ENCODE measurements at places on chromosomes 12 and 14.
A peak's percentile ranks its signal among the peaks of the same experiment; 100 is the strongest.

DNA sequence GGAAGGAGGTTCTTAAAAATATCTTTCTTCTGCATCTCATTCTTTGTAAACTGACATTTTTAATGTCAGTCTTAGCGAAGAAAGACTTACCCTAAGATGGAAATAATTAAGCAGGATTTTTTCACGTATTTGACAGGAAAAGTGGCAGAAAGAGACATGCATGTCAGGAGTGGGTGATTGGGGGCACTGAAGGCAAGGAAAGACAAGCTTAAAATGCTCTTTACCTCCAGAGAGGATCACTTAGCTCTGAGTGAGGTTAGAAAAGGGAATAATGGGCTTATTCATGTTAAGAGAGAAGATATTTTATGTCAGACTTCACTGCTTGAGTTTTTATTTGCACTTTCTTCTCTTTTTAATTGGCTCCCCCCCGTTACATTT, 1358.2 kb upstream of the TMEM132C start:
- DNase-seq = no peak

DNA sequence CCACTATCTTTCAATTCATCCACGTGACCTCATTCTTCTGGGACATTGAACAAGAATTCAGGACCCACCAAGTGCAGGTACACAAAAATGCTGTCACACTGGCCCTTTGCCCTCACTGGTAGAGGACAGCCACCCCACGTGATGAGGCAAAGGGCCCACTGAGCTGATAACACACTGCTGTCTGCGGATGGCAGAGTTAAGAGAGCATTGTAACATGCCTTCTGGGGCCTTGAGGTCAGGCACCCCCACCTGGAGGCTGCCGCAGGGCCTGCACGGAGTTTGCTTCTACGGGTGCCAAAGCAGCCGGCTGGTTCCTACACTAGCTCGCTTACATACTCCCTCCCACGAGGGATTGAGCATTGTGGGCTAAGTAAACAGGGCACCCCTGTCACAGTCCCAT, 101.0 kb downstream of the LRIG3 start:
- no peak for DNase-seq

DNA sequence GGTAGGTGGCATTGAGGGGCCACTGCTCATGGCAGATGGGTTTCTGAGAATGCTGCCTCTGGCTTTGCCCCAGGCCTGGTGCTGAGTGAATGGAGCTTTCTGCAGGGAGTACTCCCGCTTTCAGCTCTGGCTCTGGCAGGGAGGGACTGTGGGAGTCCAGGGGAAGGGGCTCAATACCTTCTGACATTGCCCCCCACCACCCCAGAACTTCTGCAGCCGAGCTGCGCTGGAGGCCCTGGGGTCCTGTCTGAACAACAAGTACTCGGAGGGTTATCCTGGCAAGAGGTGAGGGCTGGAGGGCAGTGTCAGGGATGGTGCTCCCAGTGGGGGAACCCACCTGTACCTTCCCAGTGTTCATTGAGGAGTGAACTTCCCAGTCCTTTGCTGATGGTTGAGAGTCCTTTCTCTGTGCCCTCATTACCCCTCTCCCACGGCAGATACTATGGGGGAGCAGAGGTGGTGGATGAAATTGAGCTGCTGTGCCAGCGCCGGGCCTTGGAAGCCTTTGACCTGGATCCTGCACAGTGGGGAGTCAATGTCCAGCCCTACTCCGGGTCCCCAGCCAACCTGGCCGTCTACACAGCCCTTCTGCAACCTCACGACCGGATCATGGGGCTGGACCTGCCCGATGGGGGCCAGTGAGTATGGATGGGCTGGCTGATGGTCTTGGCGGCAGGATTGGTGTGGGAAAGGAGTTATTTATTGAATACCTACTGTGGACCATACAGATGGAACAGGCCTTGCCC, 1.9 kb downstream of the SHMT2 start:
- DNase-seq = no peak

DNA sequence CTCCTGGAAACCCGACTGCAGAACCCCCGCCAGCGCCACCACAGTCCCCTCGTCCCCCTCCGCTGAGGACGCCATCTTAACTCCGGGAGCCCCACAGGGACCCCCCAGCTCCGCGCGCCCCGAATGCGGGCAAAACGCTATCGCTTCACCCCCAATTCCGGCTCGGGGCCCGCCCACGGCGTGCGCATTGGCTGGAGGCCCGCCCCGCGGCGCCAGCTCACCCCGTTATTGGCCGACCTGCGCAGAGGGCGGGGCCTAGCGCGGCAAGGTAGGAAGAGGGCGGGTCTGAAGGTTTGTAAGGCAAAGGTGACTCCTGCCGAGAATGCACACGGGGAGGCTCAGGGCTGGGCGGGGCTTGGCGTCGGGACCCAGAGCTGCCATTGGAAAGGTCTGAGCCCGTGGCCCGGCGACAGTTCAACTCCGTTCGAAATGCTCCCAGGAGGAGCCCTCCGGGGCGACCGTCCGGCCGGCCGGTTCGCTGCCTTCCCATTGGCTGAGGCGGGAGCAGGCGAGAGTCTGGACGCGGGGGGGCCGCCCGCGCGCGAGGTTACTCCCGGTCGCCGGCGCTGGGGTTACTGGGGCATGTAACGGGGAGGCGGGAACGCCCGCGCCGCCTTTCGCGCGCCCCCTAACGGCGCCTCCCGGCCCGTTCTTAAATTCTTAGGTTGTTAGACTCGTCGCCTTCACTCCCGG, at the start of gene LPCAT3:
TSS of gene LPCAT3 (minus strand) at position 127 of the 693 bp plus-strand sequence. CDS start at position 75, 52 bp downstream.
- peak; percentile 96 for DNase-seq

DNA sequence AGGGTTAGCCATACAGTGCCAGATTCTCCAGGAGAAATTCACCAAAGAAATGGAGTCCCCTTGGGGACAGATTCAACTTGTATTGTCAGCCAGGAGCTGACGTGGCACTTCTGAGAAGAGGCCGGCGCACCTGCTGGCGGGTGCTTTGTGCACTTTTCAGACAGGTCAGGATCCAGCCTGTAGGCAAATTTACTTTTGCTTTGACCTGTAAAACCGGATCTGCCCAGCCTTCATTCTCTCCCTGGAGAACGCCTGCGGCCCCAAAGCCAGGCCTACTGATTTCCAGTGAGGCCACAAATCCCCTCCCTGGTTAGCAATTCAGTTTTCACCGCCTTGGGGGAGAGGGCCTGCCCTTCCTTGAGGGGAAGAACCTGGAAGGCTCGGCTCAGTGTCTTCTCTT, 17.4 kb downstream of the P2RX4 start:
- no peak for DNase-seq

DNA sequence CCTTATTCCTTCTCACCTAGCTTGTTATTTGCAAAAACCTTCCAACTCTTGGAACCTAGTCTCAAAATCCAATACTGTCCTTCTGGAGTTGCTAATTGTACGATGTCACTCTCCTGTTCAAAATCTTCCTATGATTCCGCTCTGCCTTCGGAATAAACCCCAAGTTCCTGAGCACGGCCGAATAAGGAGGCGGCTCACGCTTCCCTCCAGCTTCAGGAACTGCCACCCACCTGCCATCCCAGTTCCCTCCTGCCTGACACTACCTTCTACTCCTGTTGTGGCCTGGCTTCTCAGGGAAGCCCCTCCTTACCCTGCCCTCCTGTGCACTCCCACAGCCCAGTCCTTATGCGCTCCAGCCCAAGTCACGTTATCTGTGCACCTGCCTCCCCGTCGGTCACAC, 73.2 kb downstream of the SETD3 start:
- no peak for DNase-seq

DNA sequence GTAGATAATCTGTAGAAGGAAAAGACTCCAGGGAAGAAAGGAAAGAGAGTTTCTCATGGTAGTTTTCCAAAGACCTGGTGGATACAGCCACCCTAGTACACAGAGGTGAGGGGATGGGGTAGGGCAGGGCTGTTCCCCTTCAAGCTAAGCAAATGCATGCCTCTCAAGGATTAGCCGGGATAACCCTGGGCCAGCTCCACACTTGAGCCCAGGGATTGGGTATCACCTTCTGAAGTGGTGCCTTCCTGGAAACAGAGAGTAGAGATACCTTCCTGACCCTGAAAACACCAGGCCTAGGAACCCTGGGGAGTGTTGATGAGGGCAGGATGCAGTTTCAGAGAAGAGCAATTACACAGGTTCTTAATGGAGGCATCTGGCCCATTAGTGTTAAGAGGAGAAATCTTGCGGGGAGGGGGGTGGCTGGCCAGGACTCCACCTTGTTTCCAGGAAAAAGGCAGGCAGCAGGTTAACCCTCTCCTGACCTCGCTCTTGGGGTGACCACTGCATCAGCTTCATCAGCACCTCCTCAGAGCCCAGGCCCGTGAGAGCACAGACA, 106.9 kb upstream of the TMEM233 start:
- DNase-seq = no peak

- DNase-seq = no peak
Observed at GRCh38 chr12:30296486-30296885, 399.2 kb downstream of the IPO8 start.

DNA sequence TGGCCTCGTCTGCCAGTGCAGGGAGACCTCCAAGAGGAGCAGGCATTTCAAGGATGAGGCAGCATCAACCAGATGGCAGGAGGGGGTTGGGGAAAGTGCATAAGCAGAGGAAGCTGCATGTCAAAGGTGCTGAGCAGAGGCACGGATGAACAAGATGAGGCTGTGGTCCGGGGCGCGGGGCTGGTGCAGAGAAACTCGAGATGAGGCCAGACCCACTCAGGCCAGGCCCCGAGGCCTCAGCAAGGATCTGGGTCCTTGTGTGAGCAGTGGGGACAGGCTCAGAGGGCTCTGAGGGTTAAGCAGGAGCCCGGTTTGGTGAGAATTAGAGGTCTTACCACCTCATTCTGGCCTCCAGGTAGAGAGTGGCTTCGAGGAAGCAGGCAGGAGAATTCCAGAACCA, 98.8 kb downstream of the DICER1 start:
- DNase-seq = no peak

DNA sequence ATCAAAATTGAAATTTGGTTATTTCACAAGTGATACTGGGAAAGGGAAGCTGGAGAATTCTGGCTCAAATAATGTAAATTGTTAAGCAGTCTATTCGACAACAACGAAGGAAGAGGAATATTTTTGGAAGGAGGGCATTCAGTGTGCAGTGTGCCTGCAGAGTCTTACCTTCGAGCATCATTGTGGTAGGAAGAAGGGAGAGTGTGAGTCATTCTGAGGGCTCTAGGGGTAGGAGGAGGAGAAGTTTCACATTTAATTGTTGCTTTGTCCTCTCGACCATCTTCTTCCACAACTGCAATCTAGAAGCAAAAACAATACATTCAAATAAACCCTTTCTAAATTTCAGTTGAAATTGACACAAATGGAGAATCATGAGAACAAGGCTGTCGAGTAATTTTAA, 263.0 kb downstream of the ACSS3 start:
- DNase-seq = no peak

DNA sequence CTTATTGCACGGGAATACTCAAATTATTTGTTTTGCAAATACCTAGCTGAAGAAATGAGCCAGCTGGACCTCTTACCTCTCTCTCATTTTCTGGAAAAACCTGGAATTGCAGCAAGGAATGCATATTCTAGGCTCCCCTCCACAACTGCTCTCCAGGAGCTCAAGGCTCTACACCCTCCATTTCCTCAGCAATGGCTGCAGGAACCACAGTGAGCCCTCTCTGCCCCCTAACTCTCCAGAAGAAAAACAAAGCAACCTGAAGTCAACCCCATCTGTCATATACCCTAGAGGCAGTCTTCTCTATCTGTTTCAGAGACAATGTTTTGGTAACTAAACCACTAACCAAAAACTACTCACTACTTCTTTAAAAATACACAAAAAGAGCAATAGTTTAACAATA, 221.6 kb downstream of the SLC25A21 start:
- no peak for DNase-seq

DNA sequence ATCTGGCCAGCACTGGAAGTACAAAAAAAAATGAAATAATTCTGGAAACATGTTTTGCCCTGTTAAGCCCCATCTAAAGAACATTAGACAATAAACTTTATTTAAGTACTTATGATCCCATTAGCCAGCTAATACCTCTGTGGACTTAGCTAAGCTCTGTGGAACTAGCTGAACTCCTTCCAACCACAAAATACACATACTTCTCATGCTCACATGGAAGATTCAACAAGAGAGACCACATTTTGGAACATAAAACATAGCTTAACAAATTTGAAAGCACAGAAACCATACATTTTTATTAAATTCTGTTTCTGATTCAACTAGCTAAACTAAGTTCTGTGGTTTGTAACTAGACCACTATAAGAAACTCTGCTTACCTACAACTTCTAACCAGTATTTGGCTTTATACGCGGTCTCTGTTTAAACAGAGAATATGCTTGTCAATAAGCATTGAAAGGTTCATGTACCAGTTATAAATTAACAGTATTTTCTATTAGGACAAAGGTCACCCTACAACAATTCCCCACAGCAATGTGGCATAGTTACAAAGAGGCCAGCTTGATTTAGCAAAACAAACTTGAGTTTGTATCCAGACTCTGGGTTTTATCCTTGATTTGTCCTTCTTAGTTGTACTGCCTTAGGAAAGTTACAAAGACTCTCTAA, 300.1 kb downstream of the C12orf50 start:
- DNase-seq = no peak

DNA sequence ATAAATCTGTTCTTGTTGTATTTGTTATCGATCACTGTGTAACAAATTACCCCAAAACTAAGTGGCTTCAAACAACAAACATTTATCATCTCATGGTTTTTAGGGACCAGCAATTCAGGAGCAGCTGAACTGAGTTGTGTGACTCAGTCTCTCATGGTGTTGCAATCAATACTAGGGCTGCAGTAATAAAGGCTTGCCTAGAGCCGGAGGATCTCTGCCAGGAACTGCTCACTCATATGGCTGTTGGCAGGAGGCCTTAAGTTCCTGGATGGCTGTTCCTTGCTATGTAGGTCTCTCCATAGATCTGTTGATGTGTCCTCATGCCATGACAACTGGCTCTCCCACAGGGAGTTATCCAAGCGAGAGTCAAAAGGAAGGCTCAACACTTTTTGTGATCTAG, 3.8 kb upstream of the PSMC6 start:
- peak; percentile 79 for DNase-seq

DNA sequence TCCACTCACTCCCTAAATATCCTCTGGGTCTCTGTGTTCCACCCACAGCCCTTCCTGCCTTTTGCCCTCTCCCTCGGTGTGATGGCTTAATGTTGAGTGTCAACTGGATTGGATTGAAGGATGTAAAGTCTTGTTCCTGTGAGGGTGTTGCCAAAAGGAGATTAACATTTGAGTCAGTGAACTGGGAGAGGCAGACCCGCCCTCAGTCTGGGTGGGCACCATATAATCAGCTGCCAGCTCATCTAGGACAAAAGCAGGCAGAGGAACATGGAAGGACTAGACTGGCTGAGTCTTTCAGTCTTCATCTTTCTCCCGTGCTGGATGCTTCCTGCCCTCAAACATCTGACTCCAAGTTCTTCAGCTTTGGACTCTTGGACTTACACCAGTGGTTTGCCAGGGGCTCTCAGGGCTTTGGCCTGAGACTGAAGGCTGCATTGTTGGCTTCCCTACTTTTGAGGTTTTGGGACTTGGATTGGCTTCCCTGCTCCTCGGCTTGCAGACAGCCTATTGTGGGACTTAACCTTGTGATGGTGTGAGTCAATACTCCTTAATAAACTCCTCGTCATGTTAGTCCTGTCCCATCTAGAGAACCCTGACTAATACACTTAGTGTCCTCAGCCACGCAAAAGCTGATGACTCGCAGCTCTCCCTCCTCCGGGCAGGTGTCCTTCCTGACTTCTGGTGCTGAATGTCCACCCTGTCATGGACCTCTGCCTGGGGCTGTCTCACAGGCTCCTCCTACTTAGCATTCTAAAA, 5.9 kb downstream of the DGLUCY start:
- DNase-seq = peak; percentile 93

- DNase-seq = no peak
Observed at GRCh38 chr14:93928184-93929047, 1.3 kb downstream of the FAM181A start.

GRCh38 chr14:94557327-94557726, 3.9 kb upstream of the SERPINA4 start:
- DNase-seq = no peak

Data from RKO (cell line).